ENCODE measurements at places on chromosomes 2 and 18.

GRCh38 chr18:13539843-13540476 lies 186.4 kb downstream of the FAM210A start:
- DNase-seq: no peak

DNA sequence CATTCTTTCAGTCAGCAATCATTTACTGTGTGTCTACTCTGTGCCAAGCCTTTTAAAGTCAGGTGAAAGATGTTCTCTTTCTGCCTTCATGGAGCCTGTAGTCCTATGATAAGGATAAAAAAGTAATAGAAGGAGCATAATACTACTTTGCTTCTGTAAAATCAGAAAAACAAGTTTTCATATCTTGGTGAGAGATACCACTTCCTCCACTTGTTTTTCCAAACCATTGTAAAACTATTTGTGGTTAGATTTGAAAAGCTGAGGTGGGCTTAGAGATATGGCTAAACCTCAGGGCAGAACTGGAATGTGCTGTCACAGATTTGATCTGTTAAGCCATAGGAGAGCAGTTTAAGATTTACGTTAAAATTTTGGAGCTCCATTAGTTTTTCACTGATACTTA lies 104.7 kb upstream of the FAM117B start:
- DNase-seq: no peak

GRCh38 chr2:165462443-165462842 lies 7.1 kb upstream of the CSRNP3 start:
- no peak for DNase-seq

GRCh38 chr2:165268754-165269153 lies 29.5 kb downstream of the SCN2A start:
- DNase-seq: no peak

DNA sequence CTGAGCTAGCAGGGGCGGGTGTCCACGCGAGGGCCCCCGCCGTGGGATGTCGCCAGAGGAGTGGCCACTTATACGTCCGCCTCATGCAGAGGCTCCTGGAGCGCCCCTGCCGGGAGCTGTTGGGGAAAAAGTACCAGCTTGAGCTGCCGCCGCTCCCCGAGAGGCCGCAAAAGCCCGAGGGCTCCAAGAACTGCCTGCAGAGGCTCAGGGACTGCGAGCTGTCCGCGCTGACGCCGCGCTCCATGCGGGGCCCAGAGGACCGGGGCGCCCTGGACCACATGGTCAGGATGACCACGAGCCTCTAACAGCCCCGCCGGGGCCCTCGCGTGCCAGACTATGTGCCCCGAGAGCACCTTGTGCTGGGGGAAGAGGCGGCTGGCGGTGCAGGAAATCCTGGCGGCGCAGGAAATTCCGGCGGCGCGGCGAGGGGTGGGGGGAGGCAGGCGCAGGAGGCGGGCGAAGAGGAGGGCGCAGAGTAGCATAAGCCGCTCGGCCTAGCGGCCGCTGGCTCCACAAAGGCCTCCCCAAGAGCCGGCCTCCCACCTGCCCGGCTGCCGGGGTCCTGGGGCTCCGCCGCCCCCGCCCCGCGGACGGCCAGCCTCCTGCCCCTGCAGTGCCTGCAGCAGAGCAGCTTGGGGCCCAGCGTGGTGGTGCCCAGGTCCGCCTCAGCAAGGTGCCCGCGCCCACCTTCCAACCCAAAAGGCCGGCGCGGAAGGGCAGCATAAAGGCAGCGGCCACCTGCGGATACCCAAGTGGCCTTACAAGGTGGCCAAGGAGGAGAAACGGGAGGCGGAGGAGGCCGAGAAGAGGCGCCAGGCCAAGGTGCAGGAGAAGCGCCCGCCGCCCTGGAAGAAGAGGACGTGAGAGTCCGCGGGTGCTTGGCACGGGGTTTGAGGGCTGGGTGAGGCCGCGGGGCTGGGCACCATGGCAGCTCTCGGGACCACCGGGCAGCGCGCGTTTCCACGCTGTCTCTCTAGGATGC lies 42.1 kb upstream of the TRIM43B start:
- no peak for DNase-seq

DNA sequence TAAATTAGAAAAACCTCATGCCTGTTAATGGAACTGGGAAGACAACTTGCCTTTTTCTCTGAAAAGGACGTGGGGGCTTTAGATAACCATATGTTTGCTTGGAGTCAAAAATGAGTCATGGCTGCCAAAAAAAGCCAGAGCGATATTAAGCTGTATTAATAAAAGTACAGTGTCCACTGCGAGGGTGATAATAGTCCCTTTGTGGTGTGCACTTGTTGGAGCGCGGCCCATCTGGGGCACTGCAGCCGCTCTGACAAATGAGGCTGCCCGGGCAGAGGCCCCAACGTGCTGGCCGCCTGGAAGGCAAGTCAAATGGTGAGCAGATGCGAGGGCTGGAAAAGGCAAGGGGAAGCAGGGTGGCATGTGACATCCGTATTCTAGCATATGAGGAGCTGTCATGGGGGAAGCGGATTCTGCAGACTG lies 103.3 kb upstream of the NCK2 start:
- DNase-seq: no peak

- no peak for DNase-seq
Observed at GRCh38 chr2:173432049-173432754, 77.5 kb downstream of the CDCA7 start.

DNA sequence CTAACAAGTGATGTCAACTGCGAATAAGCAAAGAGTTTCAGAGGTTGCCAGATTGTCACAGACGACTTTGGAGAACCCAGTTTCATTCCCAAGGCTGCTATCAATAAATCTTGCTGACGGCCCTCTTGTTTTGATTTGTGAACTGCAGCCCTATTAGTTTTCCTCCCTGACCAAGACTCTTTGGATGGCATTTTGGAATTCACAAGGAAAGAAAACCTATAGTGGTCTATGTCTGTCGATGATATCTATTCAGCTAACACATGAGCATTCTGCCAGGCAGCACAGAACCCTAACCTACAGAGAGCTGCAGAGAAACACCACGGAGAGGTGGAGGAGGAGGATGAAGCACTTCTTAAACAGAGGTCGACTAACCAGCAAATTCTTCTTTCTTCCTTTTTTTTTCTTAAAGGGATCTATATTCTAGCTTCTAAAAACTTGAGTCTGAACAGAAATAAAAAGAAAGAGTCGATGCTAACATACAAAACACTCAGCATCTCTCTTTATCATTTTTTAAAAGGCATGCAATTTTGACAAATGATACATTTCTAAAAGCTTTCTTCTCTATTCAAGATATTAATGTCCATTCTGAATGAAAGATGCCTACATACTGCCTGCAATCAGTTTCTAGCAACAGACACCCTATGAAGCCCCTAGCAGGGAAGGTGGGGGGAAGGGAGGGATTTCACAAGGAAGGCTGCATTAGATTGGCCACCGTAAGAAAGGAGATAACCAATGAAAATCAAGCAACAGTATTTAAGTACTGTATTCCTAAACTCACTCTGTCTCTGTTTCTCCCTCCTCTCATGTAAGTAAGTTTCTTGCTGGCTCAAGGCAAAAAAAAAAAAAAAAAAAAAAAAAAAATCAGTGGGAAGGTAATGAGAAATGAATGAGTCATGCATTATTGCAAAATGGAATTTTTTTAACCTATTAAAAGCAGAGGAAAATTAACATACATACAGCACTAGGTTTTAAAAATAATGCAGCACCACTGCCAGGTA lies 83.0 kb upstream of the CHRNA1 start:
- no peak for DNase-seq

DNA sequence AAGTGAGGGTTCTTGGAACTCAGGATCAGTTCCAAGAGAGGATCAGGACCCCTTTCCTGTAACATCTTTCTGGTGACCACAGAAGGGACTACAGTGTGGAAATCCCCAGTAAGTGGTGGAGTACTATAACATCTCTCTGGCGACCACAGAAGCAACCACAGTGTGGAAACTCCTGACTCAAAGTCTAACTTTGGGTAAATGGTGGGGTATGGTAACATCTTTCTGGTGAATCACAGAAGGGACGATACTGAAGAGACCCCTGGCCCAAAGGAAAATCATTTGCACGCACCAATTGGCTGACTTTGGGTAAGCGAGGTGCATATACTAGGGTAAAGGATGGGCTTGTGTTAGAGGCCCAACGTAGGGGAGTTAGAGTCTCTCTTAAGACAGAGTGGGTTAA lies 56.3 kb upstream of the GULP1 start:
- no peak for DNase-seq

- no peak for DNase-seq
Observed at GRCh38 chr18:51009072-51009471, 20.9 kb upstream of the SMAD4 start.

DNA sequence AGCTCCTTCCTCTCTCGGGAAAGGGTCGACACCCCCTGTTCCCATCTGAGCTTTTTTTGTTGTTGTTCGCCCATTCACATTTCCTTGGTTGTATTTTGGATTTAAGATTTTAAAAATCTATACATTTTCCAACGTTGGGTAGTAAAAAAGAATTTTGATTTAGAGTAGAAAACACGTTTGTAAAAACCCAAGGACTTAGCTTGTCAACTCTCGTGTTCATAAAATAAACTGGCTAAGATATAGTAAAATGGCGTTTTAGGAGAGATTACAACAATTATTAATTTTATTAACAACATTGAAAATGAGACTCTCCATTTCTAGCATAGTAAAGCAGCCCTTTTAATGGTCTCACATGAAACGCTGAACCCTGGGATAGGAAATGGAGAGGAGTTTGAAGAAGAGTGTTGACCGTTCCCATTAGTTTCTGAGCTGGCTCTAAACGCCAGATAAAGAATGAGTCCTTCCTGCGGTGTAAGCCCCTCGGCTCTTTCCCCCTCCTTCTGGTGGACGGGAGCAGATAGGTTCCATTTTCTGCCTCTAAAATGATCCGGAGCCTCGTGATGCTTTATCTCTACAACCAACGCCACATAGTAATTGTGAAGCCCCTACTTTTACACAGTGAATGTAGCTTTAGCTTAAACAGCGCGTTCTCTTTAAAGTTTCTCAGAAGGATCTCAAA lies 24.0 kb upstream of the ZNF516 start:
- no peak for DNase-seq

GRCh38 chr18:22074282-22075070 lies 94.9 kb upstream of the GATA6 start:
- no peak for DNase-seq

GRCh38 chr2:212797484-212798205 lies 259.0 kb upstream of the ERBB4 start:
- no peak for DNase-seq

GRCh38 chr2:69231612-69232277 lies 155.3 kb downstream of the GFPT1 start:
- no peak for DNase-seq

DNA sequence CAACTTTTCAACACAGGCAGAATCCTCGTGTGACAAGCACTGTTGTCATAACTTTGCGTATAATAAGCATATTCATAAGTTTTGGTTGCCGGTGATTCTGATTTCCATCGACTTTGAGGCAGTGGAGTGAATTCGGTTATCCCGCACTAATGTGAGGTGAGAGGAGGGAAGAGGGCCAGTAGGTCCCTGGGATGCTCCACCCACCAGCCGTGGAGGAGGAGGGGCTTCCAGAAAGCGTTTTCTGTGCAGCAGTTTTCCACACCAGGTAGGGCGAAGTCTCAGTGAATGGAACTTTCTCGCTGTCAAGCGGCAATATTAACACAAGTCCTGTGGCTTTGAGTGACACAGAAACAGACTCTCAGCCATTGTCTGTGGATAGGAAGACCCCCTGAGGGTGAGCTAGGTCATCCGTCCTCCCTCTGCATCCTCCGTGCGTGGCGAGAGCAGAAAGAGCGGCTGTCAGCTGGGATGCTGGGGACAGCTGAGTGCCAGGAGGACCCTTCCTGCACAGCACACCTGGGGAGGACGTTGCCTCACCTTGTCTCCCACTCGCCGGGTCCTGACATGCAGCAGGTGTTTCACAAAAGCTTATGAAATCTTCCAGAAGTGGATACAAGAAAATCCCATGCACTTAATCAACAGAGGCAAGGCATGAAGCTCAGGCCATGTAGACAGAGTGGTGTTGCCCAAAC lies 67.5 kb downstream of the DCDC2C start:
- no peak for DNase-seq

DNA sequence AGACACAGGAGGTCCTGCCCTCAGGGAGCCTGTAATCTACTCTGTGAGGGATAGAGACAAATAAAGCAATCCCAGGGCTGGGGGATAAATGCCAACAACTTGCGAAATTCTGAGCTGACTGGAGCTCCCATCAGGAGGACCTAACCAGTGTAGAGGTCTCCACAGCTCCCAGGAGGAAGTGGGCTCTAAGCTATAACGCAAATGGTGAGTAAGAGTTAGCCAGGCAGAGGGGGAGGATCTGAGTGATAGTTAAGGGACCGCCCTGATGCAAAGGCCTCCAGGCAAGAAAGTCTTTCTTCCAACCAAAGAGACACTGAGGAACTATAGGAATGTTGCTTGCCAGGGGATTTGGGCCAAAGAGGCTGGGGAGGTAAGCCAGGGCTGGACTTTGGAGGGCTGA lies 16.0 kb upstream of the ZNF532 start:
- DNase-seq: no peak

DNA sequence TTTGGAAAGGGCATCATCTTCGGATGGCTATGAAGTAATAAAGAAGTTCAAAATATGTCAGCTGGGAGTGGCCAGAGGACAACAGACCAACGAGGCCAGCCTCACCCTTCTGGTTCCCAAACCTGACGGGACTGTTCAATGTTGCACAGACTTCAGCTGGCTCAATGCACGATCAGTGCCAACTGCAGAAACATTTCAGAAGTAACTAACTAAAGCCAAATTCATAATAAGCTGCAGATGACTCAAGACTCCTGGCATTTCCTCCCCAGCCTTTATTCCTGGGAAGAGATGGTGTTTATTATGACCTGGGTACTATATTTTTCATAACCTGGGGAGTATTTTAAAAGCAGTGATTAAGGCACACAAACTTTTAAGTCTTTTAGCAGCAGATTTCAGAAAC lies 3.8 kb upstream of the ATP6V1C2 start:
- no peak for DNase-seq

DNA sequence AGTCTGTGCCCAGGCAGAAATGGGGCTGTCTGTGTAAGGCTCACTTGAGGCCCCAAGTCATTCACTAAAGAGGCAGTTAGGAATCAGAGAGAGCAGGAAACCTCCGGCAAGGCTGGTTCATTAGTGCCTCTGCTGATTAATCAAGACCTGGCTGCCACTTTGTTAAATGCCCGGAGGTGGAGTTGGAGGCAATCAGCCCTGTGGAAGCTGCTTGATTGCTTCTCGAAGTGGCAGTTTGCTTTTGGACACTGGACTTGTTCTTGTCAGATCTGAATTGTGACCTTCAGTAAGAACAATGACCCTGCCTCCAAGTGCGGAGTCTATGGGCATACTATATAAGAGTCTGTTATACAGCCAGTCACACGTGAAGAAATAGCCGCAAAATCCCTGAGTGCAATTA lies 183.9 kb upstream of the LINC00305 start:
- DNase-seq: no peak

GRCh38 chr2:73069855-73070642 lies 1.5 kb downstream of the SFXN5 start:
- no peak for DNase-seq

- no peak for DNase-seq
Observed at GRCh38 chr2:106030287-106031268, 163.5 kb downstream of the UXS1 start.

All from stimulated activated CD8-positive, alpha-beta memory T cell treated with anti-CD3 and anti-CD28 coated beads, Interleukin-4, amount 100 ng/mL, for 1 hour (primary cell).